ENCODE measurements at places on chromosomes 4 and X.

DNA sequence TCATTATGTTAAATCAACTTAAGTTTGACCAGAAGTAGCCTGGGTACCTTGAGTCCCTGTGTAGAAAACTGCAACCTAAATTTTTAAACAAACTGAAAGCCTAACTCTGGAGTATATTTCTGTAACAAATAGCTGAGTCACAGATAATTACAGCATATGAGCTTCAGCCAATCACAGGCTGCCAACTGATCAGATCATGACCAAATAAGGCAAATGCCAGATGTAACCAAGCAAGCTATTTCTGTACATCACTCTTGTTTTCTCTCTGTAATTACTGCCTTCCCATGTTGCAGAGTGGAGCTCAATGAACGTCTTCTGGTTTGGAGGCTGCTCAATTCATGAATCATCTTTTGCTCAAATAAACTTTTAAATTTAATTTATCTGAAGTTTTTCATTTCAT, 980.9 kb upstream of the DIAPH2 start:
- DNase-seq = no peak

DNA sequence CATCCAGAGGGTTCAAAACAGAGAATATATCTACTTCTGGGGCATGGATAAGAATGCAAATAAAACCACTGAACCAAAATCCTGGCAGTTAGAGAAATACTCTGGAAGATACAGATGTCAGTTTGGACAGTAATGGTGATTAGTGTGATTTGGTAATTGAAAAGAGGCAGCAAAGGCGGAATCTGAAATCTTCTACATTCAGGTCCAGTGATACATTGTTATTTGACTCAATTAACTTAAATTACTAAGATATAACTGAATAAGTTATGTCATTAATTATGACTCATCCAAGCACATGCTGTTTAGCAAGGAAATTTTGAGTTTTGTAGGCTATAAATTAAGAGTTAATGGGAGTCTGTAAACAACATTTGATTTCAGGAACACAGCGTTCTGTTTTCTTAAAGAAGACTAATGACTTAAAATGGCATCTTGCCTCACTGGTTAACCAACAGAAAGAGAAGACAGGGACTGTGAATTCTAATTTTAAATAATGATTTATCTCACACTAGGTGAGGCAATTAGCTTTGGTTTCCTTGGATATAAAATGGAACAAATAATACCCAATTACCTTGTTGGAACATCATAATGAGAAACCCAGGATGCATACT, 937.1 kb downstream of the PDHA2 start:
- no peak for DNase-seq

DNA sequence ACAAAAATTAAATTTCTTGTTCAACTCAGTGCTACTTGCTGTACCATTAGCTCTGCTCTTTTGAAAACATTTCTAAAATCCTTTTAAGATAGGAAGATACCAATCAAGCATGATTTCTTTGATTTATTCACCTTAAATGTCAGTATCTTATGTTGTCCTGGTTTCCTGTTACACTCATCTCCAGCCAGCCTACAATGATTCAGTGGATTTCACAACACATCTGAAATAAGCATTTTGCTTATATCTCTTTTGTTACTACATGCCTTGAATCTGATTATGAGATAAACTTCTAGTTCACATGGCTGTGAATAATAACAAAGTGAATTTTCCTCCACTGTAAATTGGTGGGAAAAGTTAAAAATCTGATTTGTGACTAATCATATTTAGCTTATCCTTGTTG, 112.5 kb upstream of the BMP3 start:
- no peak for DNase-seq

DNA sequence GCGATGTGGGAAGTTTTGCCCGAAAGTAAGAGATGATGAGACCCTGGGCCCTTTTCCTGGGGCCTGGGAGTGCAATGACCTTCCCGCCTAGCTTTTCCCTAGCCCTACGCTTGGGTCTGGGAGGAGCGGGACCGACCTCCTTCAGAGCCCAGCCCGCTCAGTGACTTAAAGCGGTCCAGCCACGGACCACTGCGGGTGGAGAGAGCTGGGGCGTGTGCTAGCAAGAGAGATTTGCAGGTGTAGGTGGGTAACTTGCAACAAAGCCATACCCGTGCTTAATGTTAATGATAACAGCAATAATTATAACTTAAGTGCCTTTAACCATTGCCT, 503 bp upstream of the PDE5A start:
- no peak for DNase-seq

- no peak for DNase-seq
These were observed 459.5 kb downstream of the GASK1B start for GRCh38 chr4:157713342-157713741.

GRCh38 chr4:6335040-6335590, 65.5 kb downstream of the WFS1 start:
- no peak for DNase-seq

DNA sequence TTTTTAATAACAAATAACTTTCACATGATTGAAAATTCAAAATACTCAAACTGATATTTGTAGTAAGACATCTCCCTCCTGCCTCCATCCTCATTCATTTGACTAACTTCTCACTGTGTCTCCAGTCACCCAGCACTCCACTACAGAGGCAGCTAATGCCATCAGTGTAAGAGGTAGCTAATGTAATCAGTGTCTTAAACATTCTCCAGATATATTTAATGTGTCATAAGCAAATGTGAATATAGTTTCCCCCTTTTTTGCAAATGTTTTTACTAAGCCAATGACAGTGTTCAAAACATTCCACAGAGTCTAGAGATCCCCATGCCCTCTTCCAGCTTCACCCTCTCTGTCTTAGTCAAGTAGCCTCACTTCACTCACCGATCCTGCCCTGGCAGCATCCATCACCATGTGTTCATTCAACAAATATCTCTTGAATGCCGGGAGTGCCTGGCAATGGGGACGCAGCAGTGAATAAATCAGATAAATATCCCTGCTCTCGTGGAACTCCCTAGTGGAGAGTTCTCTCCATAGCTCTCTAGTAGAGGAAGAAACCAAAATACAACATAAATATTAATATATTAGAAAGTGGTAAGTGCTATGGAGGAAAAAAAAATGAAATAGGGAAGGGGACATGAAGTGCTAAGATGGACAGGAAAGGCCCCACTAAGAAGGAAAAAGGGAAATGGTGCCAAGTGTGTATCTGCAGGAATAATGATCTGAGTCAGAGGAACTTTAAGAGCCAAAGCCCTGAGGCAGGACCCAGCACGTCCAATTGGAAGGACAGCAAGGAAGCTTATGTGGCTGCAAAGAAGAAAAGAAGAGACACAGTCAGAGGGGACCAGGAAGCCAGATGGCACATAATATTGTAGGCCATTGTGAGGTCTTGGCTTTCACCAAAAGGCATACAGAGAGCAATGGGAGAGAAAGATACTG, 18.7 kb downstream of the SCFD2 start:
- peak; percentile 72 for DNase-seq

DNA sequence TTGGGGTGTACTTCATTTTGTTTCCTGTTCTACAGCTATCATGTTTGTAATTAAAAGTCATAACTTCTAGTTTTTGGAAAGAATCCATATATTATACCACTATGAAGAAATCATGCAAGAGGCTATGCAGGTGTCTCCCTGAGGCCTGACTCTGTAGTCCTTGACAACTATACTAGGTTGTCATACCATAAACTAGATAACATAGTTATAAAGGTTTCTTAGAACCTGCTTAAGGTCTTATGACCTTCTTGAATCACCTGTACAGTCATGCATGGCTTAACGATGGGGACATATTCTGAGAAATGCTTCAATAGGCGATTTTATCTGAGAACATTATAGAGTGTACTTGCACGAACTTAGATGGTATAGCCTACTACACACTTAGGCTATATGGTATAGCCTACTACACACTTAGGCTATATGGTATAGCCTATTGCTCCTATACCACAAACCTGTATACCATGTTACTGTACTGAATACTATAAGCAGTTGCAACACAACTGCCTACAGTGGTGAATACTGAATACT, 3.3 kb downstream of the PWWP3B start:
- DNase-seq = no peak

- DNase-seq = no peak
These were observed 4.4 kb downstream of the SLITRK2 start for GRCh38 chrX:145821898-145822571.

DNA sequence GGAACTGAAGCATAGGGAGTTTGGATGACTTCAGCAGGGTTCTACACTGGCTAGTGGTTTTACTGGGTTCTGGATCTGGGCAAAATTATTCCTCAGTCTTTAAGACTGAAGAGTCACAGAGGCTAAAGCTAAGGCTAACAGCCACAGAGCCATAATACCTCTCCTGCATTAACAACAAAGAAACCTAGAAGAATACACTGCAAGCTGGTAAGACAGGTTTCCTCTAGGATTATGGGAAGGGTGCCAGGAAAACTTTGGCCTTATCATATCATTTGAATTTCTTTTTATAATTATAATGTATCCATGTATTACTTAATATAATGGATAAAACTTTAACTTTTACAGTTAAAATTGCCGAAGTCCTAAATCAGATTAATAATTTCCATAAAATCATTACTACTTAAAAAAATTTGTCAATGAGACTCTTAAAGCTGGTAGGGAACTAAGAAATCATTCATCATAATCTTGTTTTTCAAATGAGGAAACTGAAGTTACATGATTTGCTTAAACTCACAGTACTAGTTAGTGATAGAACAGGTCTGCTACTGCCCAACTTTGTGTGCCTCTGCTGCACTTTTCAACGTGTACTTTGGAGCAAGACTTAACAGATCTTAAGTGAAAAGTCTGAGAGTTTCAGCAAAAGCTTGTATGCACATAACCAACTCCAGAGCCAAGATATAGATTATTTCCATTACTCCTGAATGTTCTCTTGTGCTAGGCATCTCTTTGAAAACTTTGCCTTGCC, 24.2 kb upstream of the PGRMC2 start:
- no peak for DNase-seq

DNA sequence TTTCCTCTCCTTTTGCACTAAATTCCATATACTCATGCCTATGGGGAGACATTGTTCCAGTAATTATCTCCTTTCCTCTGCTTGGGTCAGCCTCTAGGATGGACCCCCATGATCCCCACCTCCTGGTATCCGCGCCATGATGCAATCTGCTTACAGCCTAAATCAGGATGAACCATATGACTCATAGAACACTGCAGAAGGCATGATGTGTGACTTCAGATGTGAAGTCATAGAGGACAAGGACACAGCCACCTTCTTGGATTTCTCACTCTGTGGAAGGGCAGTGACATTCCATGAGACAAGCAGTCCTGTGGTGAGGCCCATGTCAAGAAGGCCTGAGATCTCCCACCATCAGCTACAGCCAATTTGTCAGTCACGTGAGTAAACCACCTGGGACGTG, 9.0 kb upstream of the TMEM144 start:
- DNase-seq = no peak

- no peak for DNase-seq
These were observed 17.7 kb downstream of the PPP4R3C start for GRCh38 chrX:27445438-27445837.

GRCh38 chr4:137524725-137525369, 7.4 kb downstream of the PCDH18 start:
- DNase-seq = peak; percentile 87

DNA sequence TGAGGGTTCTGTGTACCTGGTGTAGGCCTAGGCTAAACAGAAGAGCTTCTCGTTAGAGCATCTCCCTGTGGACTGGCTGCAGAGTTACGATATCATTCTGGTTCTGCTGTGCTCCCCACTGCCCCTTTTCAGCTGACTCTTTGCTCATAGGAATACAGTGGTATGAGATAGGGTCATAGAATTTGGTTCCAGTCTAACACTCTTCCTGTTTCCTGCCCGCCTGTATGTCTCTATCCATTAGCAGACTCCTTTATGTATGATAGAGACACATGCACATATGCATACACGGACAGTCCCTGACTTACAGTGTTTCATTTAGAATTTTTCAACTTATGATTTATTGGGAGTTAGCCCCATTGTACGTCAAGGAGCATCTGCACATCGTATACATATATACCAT, 15.3 kb downstream of the RNF4 start:
- DNase-seq = no peak

DNA sequence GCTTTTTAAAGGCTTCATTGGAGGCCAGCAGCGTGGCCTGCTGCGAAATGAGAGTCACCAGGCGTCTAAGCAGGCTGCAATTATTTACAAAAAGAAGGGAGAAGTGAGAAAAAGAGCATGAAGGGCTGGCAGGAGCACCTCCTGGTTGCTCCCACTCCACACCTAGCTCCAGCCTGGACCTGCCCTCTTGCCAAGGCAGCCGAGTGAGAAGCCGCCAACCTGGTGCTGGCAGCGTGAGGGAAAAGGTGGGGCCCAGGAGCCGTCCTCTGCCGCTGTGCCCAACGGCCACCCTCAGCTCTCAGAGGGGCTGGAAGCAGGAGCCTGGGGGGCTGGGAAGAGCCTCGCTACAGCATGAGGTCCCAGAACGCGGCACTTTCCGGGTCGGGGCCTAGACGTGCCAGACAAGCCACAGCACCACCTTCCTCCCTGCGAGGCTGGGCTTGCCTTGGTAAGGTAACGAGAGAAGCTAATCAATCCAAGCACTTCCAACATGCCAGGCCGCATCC, 16.3 kb downstream of the SLC6A8 start:
- no peak for DNase-seq

Measured in fibroblast of skin of scalp (primary cell).